ENCODE measurements at places on chromosomes 12 and 14. TPM values are rescaled to one million over a fixed set of nuclear protein-coding genes. Genes with fewer than 3 reads are reported as not detected.

Gene FAM186B
- polyA plus RNA-seq, result 0.17 TPM

Gene LRRC10
- polyA plus RNA-seq, result not detected

Gene BIN2
- polyA plus RNA-seq, result 12.0 TPM

Gene PLBD1
- 9.5 TPM for polyA plus RNA-seq

Gene ITGB7
- 6.1 TPM for polyA plus RNA-seq

Gene FICD
- polyA plus RNA-seq, result 9.3 TPM

Gene CHURC1
- polyA plus RNA-seq, result 43.8 TPM

Gene SLC6A15
- polyA plus RNA-seq, result 0.11 TPM

Gene LMO3
- 54.0 TPM for polyA plus RNA-seq

Gene SMIM41
- 1.9 TPM for polyA plus RNA-seq

DNA sequence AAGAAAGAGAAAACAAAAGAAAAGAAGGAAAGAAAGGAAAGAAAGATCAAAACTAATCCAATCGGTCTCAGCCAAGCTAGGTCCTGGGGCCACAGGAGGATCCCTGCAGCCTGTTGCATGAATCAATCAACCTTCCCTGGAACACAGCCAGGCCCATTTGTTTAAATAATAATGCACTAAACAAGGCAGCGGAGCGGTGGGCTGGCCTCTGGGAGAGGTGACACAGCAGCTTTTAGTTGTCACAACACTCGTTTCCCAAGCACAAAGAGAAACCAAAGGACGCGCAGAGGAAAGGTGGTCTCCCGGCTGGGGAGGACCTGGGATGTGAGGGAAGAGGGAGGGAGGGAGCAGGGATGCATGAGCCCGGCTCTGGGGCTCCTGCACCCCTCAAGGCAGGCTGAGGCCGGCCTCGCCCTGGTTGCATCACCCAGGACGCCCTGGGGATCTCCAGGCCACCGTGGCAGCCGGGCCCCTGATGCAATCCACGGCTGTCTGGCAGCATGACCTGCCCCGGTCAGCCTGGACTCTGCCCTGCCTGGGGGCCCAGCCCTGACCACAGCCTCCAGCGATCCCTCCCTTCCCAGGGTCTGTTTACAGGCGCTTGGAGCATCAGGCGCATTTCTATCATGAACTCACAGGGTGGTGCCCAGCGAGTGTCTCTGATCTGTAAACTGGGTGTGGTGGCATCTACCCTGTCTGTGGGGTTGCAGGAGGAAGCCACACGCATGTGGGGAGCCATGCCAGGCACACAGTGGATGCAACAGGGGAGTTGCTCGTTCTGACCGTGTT, 32.5 kb downstream of the MMP17 start:
- H3K27me3 ChIP-seq, result peaks cover 2% of the 10 kb centered on the region
- DNase-seq, result peak; percentile 54
- peaks cover 8% of the 10 kb centered on the region for H3K4me1 ChIP-seq
- no peaks in the 10 kb centered on the region for H3K36me3 ChIP-seq

DNA sequence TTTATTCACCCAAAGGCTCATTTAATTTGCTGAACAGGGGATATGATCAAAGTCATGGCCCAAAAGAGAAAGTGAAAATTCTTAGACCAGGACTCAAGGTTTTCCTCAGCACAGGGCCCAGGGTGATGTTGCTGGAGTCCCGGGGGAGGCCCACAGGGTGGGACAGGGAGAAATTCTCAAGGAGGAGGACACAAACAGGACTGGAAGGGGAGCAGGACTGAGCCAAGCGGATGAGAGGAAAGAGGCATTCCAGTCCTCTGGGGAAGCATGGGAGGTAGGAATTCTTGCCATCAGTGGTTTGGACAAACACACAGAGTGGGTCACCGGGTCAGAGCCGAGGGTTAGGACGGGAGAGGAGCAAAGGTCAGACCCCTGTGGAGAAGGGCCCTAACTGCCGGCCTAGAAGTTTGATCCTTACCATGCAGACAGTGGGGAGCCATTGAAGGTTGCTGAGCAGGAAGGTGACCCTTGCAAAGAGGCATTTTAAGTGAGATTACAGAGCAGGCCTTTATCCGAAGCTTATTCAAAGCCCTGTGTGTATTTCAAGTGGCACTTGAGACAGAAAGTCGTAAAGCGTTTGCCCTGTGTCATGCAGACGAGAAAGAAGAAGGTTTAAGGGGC, 68.4 kb upstream of the PTGR2 start:
- peak overlapping the region; percentile 99 for H3K27ac ChIP-seq
- H3K27me3 ChIP-seq, result no peaks in the 10 kb centered on the region
- H3K4me1 ChIP-seq, result peaks cover 35% of the 10 kb centered on the region
- H3K36me3 ChIP-seq, result no peaks in the 10 kb centered on the region
- no peak overlapping the region for H3K4me3 ChIP-seq
- peak; percentile 29 for DNase-seq

GRCh38 chr12:48216785-48217184, 13.7 kb upstream of the OR10AD1 start:
- H3K27ac ChIP-seq, result no peak overlapping the region
- H3K27me3 ChIP-seq, result no peaks in the 10 kb centered on the region
- H3K36me3 ChIP-seq, result no peaks in the 10 kb centered on the region

DNA sequence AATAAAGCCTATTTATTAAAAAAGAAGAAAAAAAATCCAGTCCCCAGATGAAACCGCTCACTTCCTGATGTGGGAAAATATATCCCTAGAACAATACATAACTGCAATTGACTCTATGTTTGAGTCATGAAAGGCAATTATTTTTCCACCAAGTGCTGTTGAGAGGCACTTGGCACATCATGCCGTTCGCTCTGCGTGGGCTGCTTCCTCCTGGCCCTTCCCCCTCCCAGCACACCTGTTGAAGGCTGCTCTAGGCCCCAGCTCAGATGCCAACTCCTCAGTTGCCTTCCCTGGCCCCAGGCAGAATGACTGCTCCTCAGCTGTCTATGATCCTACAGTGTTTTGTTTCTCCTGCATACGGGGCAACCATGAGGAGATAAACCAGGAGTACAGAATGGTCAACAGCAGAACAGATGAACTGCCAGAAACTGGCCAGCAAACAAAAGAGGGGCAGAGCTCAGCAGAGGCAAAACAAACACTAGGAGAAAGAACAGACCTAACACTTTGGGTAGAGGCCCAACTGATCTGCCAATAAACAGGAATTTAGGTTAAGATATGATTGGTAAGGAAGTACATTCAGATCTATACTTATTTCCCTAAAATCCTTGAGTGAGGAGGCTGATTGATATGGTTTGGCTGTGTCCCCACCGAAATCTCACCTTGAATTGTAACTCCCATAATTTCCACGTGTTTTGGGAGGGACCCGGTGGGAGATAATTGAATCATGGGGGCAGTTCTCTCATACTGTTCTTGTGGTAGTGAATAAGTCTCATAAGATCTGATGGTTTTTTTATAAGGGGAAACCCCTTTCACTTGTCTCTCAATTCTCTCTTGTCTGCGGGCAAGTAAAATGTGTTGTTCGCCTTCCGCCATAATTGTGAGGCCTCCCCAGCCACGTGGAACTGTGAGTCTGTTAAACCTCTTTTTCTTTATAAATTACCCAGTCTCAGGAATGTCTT, 58.6 kb downstream of the SLC38A1 start:
- no peaks in the 10 kb centered on the region for H3K27me3 ChIP-seq
- H3K4me1 ChIP-seq, result no peaks in the 10 kb centered on the region
- no peak overlapping the region for H3K4me3 ChIP-seq
- peak overlapping the region; percentile 67 for H3K27ac ChIP-seq
- peak; percentile 51 for DNase-seq
- H3K36me3 ChIP-seq, result no peaks in the 10 kb centered on the region

DNA sequence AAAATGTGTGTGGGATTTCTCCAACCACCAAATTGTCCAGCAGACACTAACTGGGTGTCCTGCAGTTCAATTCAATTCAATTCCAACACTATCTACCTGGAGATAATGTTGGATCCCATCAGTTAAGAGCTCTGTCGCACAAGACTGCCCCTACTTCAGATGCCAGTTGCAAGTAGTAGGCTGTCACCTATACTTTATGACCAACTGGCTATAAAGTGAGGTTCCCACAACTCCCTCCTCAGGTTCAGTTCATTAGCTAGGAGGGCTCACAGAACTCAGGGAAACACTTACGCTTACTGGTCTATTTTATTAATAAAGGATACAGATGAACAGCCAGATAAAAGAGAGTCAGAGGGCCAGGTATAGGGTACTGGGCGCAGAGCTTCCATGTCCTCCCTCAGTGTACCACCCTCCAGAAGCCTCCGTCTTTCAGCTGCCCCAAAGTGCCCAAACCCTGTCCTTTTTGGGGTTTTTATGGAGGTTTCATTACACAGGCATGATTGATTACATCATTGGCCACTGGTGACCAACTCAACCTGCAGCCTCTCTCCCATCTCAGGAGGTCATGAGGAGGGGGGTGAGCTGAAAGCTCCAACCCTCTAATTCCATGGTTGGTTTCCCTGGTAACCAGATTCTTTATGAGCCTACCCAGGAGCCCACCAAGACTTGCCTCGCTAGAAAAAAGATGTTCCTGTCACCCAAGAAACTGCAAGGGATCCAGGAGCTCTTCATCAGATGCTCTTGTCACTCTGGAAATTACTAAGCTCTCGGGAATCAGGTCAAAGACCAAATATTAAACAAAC, 7.5 kb upstream of the SERPINA5 start:
- no peak overlapping the region for H3K27ac ChIP-seq
- no peaks in the 10 kb centered on the region for H3K4me1 ChIP-seq
- DNase-seq, result no peak
- no peaks in the 10 kb centered on the region for H3K27me3 ChIP-seq

DNA sequence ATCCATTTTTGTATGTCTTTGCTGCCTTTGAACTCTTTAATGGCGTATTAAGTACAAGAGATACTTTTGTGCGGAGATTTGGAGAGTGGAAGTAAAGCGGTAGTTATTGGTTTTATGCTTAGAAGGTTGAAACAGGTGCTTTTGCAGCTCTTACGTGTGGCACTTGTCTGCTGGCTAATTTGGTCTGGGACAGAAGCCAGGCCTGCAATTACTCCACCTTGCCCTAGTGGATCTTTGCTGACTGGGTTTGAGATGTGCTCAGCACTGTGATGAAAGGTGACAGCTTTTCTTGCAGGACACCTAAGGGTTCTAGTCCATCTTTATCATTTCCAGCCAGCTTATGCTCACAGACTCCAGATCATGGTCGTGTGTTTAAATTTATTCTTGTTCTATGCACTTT, 252.5 kb downstream of the RPL10L start:
- peaks cover 5% of the 10 kb centered on the region for H3K4me1 ChIP-seq
- H3K27ac ChIP-seq, result no peak overlapping the region
- H3K27me3 ChIP-seq, result no peaks in the 10 kb centered on the region
- peak; percentile 31 for DNase-seq
- no peaks in the 10 kb centered on the region for H3K36me3 ChIP-seq
- no peak overlapping the region for H3K4me3 ChIP-seq

DNA sequence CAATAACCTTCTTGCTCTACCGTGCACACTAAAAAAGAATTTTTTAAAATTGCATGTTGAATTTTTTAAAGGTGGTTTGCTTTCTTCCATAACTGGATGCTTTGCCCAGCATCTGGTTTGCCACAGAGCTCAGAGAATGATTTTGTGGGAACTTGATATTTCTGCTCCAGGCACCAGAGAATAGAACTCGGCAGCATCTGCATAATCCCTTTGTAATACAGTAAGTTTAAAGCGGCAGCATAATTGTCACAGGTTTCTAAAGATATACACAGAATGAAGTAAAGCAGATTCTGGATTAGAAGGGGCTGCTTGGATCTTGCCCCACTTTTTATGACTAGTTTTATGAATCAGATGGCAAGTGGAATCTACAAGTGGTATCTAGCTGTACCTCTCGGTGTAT, 352.0 kb downstream of the NPAS3 start:
- DNase-seq, result no peak
- no peak overlapping the region for H3K4me3 ChIP-seq
- H3K27me3 ChIP-seq, result no peaks in the 10 kb centered on the region
- no peaks in the 10 kb centered on the region for H3K4me1 ChIP-seq
- H3K36me3 ChIP-seq, result no peaks in the 10 kb centered on the region
- H3K27ac ChIP-seq, result no peak overlapping the region

- no peak overlapping the region for H3K27ac ChIP-seq
- H3K36me3 ChIP-seq, result no peaks in the 10 kb centered on the region
Measured at GRCh38 chr12:12606781-12607589, 4.7 kb upstream of the CREBL2 start.

GRCh38 chr14:65032319-65032718, 45.6 kb downstream of the FNTB start:
- peaks cover 4% of the 10 kb centered on the region for H3K4me1 ChIP-seq
- H3K4me3 ChIP-seq, result no peak overlapping the region
- no peaks in the 10 kb centered on the region for H3K27me3 ChIP-seq
- H3K27ac ChIP-seq, result no peak overlapping the region

DNA sequence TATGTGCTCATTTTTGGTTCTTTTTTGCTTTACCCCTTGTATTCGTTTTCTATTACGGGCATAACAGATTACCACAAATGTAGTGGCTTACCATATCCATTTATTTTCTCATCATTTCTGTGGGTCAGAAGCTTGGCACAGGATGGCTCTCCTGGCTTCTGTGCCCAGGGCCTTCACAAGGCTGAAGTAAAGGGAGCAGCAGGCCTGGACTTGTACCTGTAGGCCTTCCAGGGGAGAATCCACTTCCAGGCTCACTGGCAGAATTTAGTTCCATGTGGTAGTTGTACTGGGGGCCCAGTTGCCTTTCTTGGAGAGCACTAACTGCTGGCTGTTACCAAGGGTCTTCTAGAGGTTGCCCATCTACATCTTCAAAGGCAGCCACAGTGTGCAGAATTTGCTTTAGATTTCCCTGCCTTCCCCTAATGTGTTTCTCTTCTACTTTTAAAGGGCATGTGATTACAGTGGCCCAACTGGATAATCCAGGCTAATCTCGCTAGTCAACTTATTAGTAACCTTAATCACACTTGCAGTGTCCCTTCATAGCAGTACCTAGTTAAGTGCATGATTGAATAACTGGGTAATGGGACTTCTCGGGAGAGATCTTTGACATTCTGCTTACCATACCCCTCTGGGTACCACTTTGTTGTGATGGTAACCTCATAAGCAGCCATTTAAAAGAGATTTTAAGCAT, 67.0 kb downstream of the CRADD start:
- H3K36me3 ChIP-seq, result no peaks in the 10 kb centered on the region
- no peaks in the 10 kb centered on the region for H3K27me3 ChIP-seq
- no peak overlapping the region for H3K4me3 ChIP-seq
- peaks cover 13% of the 10 kb centered on the region for H3K4me1 ChIP-seq
- DNase-seq, result no peak

- no peaks in the 10 kb centered on the region for H3K36me3 ChIP-seq
- peak; percentile 46 for DNase-seq
- H3K4me3 ChIP-seq, result no peak overlapping the region
- no peaks in the 10 kb centered on the region for H3K27me3 ChIP-seq
Measured at GRCh38 chr12:119302451-119303080, 32.0 kb upstream of the CCDC60 start.

DNA sequence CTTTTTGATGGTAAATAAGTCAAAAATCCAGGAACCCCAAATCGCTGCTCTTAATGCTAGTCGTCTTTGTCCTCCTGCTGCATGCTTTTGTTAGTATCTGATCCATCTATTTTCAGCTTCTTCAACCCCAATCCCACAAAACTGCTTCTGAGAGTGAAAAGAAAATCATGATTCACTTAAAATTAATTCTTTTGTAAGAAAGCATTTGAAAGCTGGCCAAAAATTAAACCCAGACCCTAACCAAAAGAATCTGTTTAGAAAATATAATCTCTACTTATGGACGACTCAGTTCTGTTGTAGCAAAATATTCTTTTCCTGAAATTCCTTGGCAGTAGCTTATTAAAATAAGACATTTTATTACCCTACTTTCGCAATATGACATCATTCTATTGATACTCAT, 443.6 kb upstream of the SYT1 start:
- no peak overlapping the region for H3K27ac ChIP-seq
- no peak overlapping the region for H3K4me3 ChIP-seq
- H3K27me3 ChIP-seq, result no peaks in the 10 kb centered on the region

Data from lung (tissue), 17 donors.